Vagina (tissue), 2 donors: ENCODE measurements at places on chromosomes 4 and X.

GRCh38 chrX:145910017-145910416 lies 92.4 kb downstream of the SLITRK2 start:
- DNase-seq = no peak

- no peak for DNase-seq
Measured at GRCh38 chr4:11436673-11437072, 8.0 kb upstream of the HS3ST1 start.

GRCh38 chr4:48774760-48775710 lies 5.0 kb downstream of the FRYL start:
- DNase-seq = no peak

- DNase-seq = no peak
Measured at GRCh38 chr4:163590619-163591264, 96.3 kb downstream of the TMA16 start.

DNA sequence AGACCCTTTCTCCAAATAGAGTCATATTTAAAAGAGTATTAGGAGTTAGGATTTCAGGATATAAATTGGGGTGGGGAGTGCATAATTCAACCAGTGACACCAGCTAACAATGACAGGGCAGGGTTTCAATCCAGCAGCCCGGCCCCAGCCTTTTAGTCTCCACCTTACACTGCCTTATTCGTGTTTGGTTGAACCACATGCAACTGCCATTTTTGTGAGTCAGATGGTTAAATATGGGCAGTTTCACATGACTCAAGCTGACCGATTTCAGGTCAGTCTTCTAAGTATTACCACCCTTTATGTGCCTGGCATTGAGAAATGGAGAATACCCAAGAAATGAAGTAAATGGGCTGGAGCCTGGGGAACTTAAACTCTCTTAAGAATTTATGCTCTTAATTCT lies 102.8 kb downstream of the STOX2 start:
- no peak for DNase-seq

- no peak for DNase-seq
Measured at GRCh38 chr4:65033899-65034298, 624.6 kb upstream of the TECRL start.
